IMR-90 (cell line): ENCODE measurements at places on chromosomes 11 and 22.

- DNase-seq, result peak; percentile 22
Measured at GRCh38 chr11:8081591-8082250, 710 bp downstream of the TUB start.

DNA sequence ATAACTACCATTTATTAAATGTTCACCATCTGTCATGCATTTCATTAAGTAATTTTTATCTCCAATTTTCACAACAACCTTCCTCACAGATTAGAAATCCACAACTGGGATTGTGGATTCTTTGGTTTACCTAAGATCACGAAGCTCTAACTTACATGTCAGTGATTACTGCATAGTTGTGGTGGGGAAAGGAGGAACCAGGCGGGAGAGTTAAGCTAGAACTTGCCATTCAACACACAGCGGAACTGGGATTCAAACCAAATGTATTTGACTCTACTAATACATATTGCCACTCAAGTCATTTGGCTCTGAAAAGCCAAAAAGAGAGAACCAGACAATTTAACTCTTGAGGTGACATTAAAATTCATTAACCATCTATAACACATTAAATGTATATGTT lies 10.4 kb upstream of the LAYN start:
- DNase-seq, result no peak

GRCh38 chr11:27718346-27718862 lies 18.1 kb upstream of the BDNF start:
- DNase-seq, result peak; percentile 95

DNA sequence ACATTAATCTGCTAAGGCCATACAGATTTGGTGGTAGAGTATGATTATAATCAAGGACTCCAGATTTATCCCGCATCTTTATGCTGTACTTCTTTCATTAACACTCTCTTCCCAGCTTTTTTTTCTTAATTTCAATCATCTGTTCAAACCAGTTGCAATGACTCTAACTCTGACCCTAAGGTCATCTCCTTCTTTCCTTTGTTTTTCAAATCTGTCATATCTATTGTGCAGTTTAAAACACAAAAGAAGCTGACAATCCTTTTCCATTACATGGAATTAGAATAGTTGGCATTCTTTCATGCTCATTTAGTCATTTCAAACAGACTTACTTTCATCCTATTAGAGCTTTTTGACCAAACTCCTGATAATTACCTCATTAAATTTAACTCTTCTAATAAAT lies 53.6 kb upstream of the GRM5 start:
- DNase-seq, result no peak

DNA sequence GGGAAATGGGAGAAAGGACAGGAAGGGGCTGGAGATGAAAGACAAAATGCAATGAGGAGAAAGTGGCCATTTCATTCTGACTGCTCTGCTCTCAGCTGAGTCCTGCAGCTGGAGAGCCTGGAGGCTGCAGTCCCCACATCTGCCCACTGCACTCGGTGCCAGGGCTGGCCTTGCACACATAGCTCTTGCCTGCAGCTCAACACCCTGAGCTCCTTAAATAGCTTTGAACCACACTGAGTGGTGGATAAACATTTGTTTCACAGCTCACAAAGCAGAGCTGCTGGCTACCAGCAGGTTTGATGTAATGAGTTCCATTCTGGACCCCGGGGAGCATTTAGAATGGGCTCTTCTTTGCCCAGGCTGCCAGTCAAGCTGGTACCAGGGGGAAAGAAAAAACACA lies 426.1 kb upstream of the CADM1 start:
- DNase-seq, result no peak

- no peak for DNase-seq
Measured at GRCh38 chr11:69511358-69512055, 30.0 kb downstream of the LINC01488 start.

DNA sequence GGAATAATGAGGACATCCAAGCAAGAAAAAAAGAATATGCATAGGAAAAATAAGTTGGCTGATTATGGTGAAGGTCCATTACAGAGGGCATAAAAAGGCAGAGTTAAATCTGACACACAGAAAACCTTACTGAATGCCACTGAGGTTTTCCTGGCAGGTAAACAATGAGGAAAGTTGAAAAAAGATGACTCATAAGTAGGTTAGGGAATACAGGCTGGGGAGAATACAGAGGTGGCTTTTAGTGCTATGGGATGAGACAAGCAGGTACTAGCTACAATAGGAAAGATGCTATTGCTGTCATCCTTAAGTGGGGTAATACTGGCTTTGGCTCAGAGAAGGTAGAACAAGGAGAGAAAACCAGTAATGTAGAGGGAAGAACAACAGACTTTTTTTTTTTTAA lies 44.7 kb downstream of the CSTF3 start:
- DNase-seq, result peak; percentile 22

DNA sequence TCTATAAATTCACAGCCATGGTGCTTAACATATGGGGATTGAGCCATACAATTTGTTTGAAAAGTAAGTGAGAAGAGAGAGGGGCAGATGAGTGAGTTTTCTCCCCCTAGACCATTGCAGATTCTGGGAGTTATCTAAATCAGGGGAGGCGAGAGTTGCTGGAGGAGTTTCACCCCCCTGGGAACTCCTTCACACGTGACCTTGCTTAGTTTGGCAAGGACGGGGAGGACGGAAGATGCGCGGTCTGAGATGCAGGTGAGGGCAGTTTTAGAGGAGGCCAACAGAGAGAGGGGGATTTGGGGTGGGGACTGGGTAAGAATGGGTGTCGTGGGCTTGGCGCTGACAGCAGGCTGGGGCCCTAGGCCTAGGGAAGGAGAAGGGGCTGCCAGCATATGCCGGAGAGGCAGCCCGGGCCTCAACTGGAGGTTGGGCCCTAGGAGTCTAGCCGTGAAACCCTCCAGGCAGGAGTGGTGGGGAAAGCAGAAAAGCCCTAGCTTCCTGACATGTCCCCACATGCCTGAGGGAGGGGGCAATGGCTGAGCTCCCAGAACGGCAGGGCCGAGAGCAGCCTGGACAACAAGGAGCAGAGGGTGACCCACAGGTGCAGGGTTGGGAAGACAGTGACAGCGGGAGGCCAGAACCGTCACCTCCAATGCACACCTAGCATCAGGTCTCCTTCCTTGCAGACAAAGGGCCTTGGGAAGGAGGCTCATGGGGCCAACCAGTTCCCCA lies 63.9 kb downstream of the ELFN2 start:
- DNase-seq, result no peak

DNA sequence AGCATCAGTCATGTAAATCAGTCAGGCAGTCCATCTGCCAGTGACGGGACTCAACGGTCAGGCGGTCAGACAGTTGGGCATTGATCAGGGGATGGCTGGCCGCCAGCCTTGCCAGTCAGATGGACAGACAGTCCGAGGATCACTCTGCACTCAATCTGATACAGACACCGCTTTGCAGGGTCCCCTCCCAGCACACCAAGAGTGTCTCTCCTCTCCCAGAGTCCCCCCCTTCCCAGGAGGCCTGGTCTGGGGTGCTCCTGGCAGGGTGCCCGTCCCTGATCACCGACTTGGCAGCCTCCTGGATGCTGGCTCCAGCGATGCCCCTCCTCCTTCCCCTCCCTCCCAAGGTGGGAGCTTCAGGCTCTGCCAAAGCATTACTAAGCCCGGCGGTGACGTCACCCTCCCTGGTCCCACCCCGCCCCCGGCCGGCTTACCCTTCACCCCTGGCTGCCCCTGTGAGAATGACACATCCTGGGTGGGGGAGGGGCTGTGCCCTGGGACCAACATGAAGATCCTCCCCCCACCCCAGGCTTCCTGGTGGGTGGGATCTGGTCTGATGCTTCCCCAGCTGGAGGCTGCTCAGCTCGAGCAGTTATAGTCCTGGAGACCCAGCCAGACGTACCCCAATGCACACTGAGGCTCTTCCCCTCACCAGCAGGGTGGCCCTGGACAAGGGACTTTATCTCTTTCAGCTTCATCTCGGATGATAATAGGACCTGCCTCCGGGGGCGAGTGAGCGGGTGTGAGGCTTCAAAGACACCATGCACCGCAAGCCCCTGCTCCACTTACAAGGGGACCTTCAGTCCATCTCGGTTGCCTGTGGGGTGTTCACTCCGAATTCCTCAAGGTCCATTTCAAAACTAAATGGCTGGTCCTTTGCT lies 69.2 kb downstream of the CD82 start:
- DNase-seq, result peak; percentile 79
